Transverse colon (tissue), 4 donors: ENCODE measurements at places on chromosomes 16 and 17. TPM values are rescaled to one million over a fixed set of nuclear protein-coding genes. Genes with fewer than 3 reads are reported as not detected.

The SBK1 gene
- total RNA-seq, result 1.4 TPM

The HS3ST3A1 gene
- 3.6 TPM for total RNA-seq

The TBC1D3E gene
- not detected for total RNA-seq

The SMTNL2 gene
- 0.16 TPM for total RNA-seq

GRCh38 chr17:30232824-30233427 lies 2.6 kb downstream of the SLC6A4 start:
- no peak for DNase-seq

- no peak for DNase-seq
Measured at GRCh38 chr17:4082136-4082924, 60.5 kb downstream of the ZZEF1 start.

- no peak for DNase-seq
Measured at GRCh38 chr16:17305694-17306093, 165.1 kb downstream of the XYLT1 start.

GRCh38 chr16:53714205-53715022 lies 10.5 kb downstream of the FTO start:
- DNase-seq, result no peak

DNA sequence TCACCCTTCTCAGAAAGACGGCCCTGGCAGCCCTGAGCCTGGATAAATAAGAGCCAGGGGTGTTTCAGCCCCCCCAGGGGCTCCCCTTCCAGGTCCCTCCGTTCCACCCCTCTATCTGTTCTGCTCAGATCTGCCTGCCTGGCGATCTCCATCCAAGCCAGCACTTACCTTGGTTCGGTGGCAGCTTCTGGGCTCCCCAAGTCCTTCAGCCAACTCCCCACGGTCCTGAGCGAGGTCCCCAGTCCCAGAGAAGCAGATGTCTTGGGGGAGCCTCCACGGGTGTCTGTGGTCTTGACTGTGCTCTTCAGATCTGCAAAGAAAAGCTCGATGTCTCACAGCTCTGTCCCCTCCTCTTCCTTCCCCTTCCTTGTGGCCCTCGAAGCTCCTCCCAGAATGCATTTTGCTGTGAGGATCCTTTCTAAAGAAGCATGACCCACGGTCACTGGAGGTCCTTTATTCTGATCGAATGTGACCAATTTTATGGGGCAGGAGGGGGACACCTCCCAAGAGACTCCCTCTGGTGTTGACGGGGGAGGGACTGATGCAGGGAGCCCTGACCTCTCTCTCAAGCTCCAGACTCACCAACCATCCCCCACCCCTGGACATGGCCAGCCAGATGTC lies at the start of gene PIK3R6:
Gene PIK3R6, minus strand, starts transcription at position 314 of the 621 bp plus-strand sequence. CDS start 17,880 bp downstream, outside the sequence.
- DNase-seq, result no peak
